Bladder microvascular endothelial cell (primary cell): ENCODE measurements at places on chromosomes 11 and 22. TPM values are rescaled to one million over a fixed set of nuclear protein-coding genes. Genes with fewer than 3 reads are reported as not detected.

Gene GAL
- total RNA-seq, result 0.19 TPM in 1 of 2 replicates, not detected in the other

Gene RFPL2
- not detected in 2 replicates for total RNA-seq

Gene SPECC1L
- 25.7 and 67.4 TPM in 2 replicates for total RNA-seq

Gene SHANK3
- 21.0 and 37.3 TPM in 2 replicates for total RNA-seq

Gene SPON1
- total RNA-seq, result 0.06 TPM in 1 of 2 replicates, not detected in the other

Gene HPX
- total RNA-seq, result 0.32 and 0.57 TPM in 2 replicates

Gene APOA4
- not detected in 2 replicates for total RNA-seq

Gene LRRC4C
- total RNA-seq, result not detected in 2 replicates

Gene CD151
- total RNA-seq, result 375 and 945 TPM in 2 replicates
